CD4-positive, alpha-beta T cell treated with Interleukin-17A for 1 hour (primary cell): ENCODE measurements at places on chromosomes 2 and 18.

- no peak for DNase-seq
These were observed 42.0 kb downstream of the TFCP2L1 start for GRCh38 chr2:121242976-121243375.

DNA sequence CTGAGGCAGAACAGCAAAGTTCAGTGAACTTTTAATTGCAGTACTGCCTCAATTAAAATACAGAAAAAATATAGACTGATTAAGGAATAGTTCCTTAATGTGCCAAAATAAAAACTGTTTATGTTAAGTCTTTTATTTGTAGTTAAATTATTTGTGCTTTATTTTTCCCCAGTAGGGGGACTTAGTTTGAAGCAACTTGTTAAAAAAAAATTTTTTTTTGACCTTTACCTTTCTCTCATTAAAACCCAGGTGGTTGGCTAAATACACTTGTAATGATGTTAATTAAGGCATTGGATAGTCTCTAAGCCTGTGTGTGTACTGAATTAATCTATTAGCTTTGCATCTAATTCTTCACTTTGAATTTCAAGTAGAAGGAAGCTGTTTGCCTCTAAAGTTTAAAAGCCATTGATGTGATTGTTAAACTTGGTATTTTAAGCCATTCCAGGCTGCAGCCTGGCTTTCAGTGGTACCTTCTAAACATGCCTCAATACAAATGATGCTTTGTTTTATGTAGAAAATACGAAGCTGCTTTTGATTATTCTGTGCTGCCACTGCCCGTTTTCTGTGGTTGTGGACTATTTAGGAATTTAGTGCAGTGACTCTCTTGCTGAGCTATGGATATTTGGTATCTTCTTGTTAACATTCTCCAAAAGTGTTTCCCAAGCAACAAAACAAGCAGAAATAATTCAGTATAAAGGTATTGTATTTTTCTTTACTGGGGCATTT lies 102.9 kb downstream of the TANC1 start:
- no peak for DNase-seq

GRCh38 chr2:224860786-224861185 lies 144.6 kb upstream of the CCDC195 start:
- DNase-seq = no peak

DNA sequence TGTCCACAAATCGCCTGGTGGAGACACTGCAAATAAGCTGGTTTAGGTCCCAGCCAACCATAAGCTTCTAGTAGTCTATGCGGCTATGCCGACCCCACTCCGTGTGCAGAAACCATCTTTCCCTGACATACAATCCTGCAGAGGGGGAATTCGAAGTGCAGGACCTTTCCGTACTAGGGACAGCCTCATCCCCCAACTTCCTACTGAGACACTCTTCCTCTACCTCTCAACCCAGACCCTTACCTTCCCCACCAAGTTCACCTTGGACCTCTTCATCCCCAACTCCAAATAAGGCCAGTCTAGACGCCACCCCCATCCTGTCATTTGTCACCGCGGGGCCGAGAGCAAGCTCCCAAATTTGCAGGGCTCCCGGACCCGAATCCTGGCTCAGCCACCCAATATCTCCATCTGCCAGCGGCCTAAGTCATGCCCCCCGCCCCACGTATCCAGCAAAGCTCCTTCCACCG lies 496 bp downstream of the SUCLG1 start:
- DNase-seq = peak; percentile 26

- no peak for DNase-seq
These were observed 54.4 kb downstream of the CCDC88A start for GRCh38 chr2:55365303-55365702.

GRCh38 chr18:50861617-50862016 lies 17.3 kb upstream of the ME2 start:
- DNase-seq = no peak

- DNase-seq = no peak
These were observed 103.5 kb upstream of the ITGB6 start for GRCh38 chr2:160303527-160303926.

DNA sequence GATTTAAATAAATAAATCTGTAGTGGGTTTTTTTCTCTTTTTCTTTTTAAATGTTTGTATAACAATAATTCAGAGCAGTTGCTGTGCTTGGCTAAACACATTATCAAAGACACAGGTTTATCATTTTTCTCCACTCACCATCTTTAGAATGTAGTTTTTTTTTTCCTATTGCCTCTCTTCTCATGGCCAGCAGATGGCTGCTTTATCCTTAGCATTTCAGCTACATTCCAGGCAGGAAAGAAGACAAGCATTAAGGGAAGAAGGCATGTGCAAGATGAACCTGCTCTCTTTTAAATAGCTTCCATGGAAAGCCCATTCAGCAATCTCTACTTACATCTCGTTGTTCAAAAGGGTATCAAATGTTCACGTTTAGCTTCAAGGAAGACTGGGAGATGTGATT lies 42.6 kb downstream of the ARHGAP15 start:
- no peak for DNase-seq

GRCh38 chr2:120867290-120868241 lies 131.9 kb downstream of the GLI2 start:
- no peak for DNase-seq

- DNase-seq = no peak
These were observed 1223.1 kb upstream of the ZEB2 start for GRCh38 chr2:145743011-145743410.

DNA sequence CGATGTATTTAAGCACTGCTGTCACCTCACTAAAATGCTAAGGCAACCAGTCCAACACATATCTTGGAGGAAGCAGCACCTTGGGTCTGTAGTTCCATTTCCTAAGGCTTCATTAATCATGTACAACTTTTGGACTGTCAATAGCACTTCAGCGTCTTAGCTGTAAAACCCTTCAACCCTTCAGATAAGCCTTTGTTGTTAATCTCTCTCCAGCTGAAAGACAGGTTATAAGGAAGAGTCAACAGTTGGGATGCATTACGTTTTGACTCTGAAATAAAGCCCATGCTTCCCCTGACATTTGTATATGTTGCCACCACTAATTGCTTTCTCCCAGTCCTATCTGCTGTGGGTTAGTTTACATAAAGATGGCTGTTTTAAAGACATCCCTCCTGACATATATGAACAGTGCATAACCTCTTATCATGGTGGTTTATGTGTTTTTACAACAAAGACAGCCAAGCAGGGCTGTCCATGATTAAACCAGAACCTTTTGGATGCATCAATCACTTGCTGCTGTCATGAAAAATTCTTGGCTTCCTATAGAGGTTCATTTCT lies 81.5 kb downstream of the EPHA4 start:
- DNase-seq = no peak

GRCh38 chr2:3492951-3493614 lies 26.2 kb downstream of the ADI1 start:
- no peak for DNase-seq

DNA sequence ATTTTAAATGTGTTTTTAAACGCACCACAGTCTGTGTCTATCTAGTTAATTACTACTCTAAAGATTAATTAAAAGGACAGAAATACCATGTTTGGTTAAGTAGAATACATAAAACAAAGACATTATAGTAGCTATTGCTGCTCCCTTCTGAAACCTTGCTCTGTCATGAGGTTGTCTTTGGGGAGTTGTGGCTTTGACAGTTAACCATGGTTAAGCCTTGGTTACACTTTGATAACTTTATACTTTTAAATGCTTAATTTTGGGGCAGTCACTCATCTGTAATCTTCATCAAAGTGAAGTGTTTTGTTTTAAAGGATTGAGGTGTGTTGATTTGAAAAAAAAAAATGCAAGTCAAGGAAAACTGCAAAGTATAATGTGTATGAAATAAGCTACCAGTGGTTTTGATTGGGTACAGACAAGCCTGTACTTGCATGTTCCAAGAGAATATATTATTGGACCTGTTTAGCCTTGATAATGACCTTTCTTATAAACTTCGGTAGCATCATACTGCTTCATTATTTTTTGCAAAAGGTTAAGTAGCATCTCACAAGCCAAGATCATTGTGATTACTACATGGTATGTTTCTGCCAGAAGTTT lies 29.8 kb upstream of the TBR1 start:
- no peak for DNase-seq
